ENCODE measurements at places on chromosomes 12 and 14. TPM values are rescaled to one million over a fixed set of nuclear protein-coding genes. Genes with fewer than 3 reads are reported as not detected.
A peak's percentile ranks its signal among the peaks of the same experiment; 100 is the strongest.

RIC8B gene
- 16.7 TPM for total RNA-seq

HSPB8 gene
- 47.9 TPM for total RNA-seq

RNFT2 gene
- total RNA-seq = 3.3 TPM

DNA sequence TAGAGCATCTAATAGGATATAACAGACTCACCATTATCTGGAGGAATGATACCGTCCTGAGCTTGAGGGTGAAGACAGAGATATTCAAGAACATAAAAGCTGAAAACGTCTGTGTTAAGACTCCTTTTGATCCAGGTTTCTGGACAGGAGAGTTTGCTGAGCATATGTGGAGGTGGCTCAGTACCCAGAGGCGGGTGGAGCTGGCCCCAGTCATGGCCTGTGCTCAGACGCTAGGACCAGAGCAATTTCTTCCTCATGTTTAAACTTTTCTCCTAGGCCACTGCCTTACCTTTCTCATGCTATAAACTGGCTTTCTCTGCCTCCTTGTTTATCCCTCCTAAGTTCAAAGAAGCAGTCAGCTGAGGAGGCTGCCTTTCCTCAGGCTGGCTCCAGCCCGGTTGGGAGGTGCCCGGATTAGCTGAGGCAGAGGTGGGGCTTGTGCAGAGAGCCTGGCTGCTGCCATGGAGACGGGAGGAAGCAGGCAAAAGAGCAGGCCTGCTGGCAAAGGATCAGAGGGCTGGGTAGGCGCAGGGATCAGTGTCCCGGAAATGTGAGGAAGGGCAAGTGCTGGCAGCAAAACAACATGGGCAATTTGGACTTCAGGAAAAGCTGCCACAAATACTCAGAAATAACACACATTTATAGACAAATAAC lies 13.7 kb downstream of the COA8 start:
- DNase-seq = peak; percentile 95

All from lower lobe of right lung (tissue), 2 donors.